ENCODE measurements at places on chromosomes 5 and 9.

GRCh38 chr5:132203464-132203818, 24.2 kb downstream of the P4HA2 start:
- no peak for DNase-seq

GRCh38 chr9:102072059-102072764, 333.8 kb upstream of the GRIN3A start:
- DNase-seq: no peak

GRCh38 chr5:53037141-53037859, 48.1 kb downstream of the ITGA2 start:
- no peak for DNase-seq

GRCh38 chr9:113910036-113910639, 34.0 kb downstream of the ZNF618 start:
- no peak for DNase-seq

- no peak for DNase-seq
These were observed 265.3 kb upstream of the GAS1 start for GRCh38 chr9:87212605-87213021.

GRCh38 chr5:95835682-95836385, 13.3 kb upstream of the GLRX start:
- no peak for DNase-seq

GRCh38 chr9:121363622-121363961, 6.5 kb downstream of the STOM start:
- DNase-seq: no peak

- DNase-seq: no peak
These were observed 4.9 kb upstream of the MAPK9 start for GRCh38 chr5:180296771-180297170.

DNA sequence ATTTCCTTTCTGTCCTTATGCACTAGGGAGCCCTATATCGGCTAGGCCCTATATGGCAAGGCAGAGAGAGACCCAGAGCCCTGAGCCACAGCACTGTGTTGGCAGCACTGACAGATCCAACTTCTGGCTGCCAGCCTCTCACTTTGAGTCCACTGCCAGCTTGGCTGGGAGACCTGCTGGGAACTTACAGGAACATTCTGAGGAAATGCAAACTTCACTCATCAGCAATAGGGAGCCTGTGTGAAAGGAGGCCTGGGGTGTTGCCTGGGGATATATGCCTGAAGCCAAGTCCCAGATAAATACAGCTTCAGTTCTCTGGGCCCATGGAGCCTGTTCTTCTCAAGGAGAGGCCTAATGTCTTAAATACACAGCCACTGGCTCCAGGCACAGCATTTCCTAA, 78.0 kb downstream of the ADRB2 start:
- DNase-seq: no peak

DNA sequence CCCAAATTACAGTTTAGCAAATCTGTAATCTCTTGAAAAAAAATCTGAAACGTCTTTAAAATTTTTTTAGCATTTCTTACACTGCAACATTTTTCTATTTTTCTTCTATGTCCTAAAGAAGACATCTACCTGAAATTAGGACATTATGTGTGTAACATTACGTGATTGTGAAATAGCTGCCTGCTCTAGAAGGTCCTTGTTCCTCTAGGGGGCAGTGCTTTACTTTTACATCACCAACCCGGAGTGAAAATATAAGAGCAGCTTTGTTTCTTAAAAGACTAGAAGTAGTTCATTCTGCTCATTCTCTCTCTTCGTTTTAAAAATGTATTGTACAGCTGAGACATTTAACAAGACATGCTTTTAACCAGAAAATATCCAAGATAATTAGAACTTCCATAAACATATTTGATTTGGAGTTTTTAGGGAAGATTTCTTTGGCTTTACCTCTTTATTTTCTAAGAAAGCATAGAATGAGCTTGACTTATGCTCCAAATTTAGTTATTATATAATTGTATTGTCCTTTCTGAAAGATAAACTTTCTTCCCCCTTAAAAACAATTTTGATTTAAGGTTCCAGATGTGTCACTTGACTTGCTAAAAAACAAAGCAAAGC, 48.1 kb upstream of the RIOK2 start:
- DNase-seq: no peak

GRCh38 chr9:132042324-132042723, 37.3 kb downstream of the MED27 start:
- DNase-seq: no peak

GRCh38 chr5:172223901-172224873, 30.2 kb downstream of the EFCAB9 start:
- DNase-seq: no peak

- no peak for DNase-seq
These were observed 160.4 kb downstream of the NR3C1 start for GRCh38 chr5:143243103-143243502.

DNA sequence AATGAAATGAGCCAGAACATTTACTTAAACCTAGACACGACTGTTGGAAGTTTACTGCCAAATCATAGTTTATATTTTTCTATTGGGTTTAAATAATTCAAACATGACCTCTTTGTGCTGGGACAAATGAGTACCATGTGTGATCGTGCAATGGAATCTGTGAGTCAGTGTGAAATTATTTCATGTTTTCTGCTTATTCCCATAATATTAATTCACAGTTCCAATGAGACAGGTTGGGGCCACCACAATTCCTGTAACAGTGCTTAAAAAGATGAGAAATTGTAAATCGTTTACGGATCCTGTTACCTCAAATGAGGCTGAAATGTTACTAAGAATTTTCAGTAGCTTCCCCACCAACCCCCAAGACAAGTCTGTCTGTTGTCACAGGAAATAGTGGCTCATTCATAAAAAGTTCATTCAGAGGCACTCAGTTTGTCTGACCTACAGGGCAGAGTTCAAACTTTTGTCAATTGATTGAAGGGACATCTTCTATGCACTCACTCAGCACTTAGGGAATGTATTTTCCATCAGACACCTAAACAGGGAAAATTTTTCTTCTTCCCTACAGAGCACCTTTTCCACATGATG, 563.9 kb upstream of the ADAMTS16 start:
- no peak for DNase-seq

GRCh38 chr5:68480335-68480940, 264.9 kb downstream of the PIK3R1 start:
- no peak for DNase-seq

- DNase-seq: no peak
These were observed 214.7 kb downstream of the FBXL17 start for GRCh38 chr5:108167174-108167573.

DNA sequence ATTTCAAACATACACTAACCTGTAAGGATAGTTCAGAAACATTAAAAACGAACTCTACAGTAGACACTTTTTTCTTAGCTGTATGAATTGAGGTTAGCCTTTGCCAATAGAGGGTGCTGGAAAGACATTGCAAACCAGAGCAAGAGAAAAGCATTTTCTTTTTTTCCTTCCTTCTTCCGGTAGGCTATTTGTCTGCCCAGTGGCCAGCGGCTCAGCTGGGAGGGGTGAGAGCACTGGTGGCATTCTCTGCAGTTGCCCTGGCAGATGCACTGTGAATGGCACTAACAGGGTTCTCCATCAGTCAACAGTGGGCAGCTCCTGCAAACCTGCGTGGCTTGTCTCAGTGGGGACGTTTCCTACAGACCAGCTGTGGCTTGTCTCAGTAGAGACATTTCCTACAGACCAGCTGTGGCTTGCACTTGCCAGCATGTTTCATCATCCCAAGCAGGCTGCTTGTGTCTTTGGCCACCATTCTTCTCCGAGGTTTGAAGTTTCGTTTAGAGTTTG, 984.5 kb upstream of the CDH18 start:
- DNase-seq: no peak

DNA sequence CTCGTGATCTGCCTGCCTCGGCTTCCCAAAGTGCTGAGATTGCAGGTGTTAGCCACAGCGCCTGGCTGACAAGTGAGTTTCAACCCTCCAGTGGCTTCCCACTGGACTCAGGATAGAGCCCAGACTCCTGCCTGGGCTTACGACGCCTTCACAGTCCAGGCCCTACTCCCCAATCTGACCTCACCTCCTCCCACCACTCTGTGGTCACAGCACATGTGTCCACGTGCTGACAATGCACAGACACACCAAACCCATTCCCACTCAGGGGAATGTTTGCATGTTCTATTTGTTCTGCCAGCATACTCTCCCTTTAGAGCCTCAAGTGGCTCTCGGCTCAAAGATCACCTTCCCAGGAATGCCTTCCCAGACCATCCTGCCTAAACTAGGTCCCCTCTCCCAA, 31.1 kb upstream of the TRIM14 start:
- DNase-seq: no peak

- DNase-seq: no peak
These were observed 67.3 kb downstream of the PDE8B start for GRCh38 chr5:77277759-77278158.

DNA sequence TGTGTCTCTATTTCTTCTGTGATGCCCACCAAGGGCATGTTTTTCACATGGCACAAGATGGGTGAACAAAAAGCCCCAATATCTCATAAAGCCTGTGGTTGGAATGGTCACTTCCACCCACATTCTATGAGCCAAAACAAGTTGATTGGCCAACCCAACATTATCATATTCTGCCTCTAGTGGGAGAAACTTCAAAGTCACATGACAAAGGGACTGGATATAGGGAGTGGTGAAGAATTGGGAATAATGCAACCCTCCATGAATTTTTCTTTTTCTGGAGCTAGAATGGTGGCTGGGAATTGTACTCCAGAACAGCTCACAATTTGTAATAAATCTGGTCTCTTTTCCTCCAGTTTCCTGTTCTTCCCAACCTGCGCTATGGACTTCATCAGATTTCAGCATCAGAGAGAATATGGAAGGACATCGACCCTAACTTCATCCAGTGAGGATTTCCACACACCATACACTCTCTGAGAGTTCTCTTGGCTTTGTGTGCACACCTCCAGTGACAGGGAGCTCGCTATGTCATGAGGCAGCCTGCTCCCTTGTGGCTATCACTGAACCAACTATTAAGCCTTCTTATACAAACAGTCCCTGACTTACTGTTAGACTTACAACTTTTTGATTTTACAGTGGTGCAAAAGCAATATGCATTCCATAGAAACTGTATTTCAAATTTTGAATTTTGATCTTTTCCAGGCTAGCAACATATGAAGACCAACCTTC, 12.0 kb upstream of the B4GALT1 start:
- DNase-seq: no peak

DNA sequence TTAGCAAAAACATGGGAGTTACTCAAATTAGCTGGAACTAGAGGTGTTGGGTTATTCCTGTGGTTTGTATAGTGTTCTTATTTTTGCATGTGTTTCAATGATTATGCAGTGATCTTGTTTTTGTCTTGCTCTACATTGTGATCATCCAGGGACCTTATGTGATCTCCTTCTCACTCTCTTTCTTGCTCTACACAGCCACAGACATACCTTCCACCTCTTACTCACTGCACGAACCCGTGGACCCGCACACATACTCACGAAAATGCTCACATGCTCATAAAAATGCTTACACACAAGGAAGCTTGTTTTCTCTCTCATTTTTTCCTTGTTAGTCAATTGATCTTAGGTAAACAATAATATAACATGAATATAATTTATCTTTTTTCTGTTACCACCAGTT, 187.1 kb downstream of the KDM4C start:
- no peak for DNase-seq

- no peak for DNase-seq
These were observed 45.9 kb downstream of the COL23A1 start for GRCh38 chr5:178544166-178544834.

DNA sequence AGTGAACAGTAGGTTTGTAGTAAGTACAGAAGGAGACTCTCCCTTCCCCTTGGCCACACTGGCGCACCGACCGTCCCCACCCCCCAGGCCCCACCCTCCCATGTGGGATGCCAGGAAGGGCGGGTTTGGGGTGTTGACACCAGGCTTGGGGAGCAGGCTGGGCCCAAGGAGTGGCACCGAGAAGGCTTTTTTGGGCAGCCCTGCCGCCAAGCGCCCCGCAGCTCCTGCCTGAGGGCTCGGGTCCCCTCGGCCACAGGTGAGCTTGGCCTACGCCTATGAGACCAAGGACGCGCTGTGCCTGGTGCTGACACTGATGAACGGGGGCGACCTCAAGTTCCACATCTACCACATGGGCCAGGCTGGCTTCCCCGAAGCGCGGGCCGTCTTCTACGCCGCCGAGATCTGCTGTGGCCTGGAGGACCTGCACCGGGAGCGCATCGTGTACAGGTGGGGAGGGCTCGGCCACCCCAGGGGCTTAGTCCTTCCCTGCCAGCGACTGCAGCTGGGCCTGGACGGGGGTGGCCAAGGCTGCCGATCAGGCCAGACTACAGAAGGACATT, 7.3 kb downstream of the GRK6 start:
- no peak for DNase-seq

DNA sequence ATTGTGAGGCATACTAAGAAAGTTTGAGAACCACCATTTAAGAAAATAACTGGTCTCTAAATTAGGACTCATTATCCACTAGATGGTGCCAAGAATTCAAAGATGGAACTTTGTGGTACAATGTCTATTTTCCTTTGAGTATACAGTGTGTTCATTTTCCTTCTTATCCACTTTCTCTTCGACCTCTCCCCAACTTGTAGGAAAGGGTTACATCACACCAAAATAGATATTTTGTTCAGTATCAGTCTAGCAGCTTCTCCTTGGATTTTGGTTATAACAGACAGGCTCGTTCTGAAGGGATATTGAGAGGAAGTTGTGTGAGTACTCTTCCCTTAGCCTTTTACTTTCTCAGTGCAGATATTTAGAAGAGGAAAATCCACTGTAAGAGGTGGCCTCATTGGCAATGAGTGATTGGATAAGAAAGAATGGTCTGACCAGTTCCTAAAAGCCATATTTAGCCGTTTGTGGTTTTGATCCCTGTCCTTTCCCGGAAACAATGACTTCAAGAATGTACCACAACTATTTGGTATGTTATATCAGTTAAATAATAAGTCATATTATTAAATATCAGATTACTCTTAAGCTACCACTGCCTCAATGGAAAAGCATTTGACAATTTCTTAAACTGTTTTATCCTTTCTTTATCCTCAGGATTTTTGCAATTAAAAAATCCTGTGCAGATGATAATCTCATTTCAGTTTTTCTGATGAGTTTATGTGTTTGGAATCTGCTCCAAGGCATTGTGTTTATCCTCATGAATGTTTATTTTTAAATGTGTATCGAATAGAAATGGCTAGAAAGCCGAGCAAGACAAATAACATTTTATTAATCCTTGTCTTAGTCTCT, 69.0 kb upstream of the GRAMD2B start:
- DNase-seq: no peak

DNA sequence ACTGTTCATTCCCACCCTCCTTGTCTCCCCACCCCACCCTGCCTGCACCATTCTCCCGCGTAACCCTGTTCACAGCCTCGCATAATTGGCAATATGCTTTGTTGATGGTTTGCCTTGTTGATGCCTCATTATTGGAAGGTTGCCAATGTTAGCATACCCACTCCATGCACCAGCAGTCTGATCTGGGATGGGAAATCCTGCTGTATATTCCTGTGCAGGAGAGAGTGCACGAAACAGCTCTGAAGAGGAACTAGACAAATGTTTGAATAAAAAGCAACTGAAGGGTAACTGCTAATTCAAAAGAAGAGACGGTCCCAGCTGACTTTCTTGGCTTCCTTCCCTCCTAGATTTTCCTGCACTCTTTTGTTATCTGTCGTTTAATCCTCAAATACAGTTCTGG, 271.7 kb upstream of the TLE4 start:
- no peak for DNase-seq
